ENCODE measurements at places on chromosomes 2 and 18.

- DNase-seq: peak; percentile 10
These were observed 43.4 kb downstream of the ZCCHC2 start for GRCh38 chr18:62566199-62566598.

- no peak for DNase-seq
These were observed 52.6 kb downstream of the SH2D6 start for GRCh38 chr2:85470850-85471800.

- DNase-seq: no peak
These were observed 1279.7 kb upstream of the ZEB2 start for GRCh38 chr2:145799595-145800108.

GRCh38 chr2:237486819-237487448 is at the start of gene MLPH:
Gene MLPH, plus strand, starts transcription at chr2:237487251. Its CDS starts 6,176 bp downstream, at chr2:237493427.
- DNase-seq: no peak

- no peak for DNase-seq
These were observed 35.7 kb downstream of the STEAP3 start for GRCh38 chr2:119259296-119259860.

Measured in T-helper 2 cell (primary cell).